ENCODE measurements at places on chromosomes 6 and 20. TPM values are rescaled to one million over a fixed set of nuclear protein-coding genes. Genes with fewer than 3 reads are reported as not detected.

The MKKS gene
- total RNA-seq = 12.1 TPM

The HLA-DOA gene
- 0.70 TPM for total RNA-seq

The EFCAB8 gene
- total RNA-seq = 0.15 TPM

The PCNA gene
- 18.5 TPM for total RNA-seq

The OR2B6 gene
- total RNA-seq = not detected

The ADGRF1 gene
- 0.45 TPM for total RNA-seq

The CST4 gene
- total RNA-seq = not detected

The OSBPL2 gene
- total RNA-seq = 21.1 TPM

The EPPIN gene
- total RNA-seq = not detected

The COL9A1 gene
- not detected for total RNA-seq

The NCOA6 gene
- total RNA-seq = 9.4 TPM

The CRISP3 gene
- total RNA-seq = 0.13 TPM

The OTOR gene
- total RNA-seq = not detected

The PREX1 gene
- total RNA-seq = 5.8 TPM

The TREM1 gene
- total RNA-seq = 0.25 TPM

The TRIM38 gene
- 4.3 TPM for total RNA-seq

The C20orf144 gene
- not detected for total RNA-seq

The CST5 gene
- not detected for total RNA-seq

The NKAIN2 gene
- not detected for total RNA-seq

The ISM1 gene
- 3.1 TPM for total RNA-seq

The DNMT3B gene
- total RNA-seq = 1.6 TPM

The IPCEF1 gene
- total RNA-seq = 0.98 TPM

The BLCAP gene
- 70.4 TPM for total RNA-seq

The CCM2L gene
- 1.5 TPM for total RNA-seq

The CCN6 gene
- not detected for total RNA-seq

The KIF25 gene
- 0.43 TPM for total RNA-seq

The RNF146 gene
- 15.8 TPM for total RNA-seq

The MAS1 gene
- total RNA-seq = not detected

The TRPC4AP gene
- total RNA-seq = 27.6 TPM

The RSPO3 gene
- 1.6 TPM for total RNA-seq

The IMPG1 gene
- total RNA-seq = not detected

The CLIC5 gene
- total RNA-seq = 0.28 TPM

The SLC22A3 gene
- total RNA-seq = 34.5 TPM

The C6orf58 gene
- total RNA-seq = not detected

The VGLL2 gene
- not detected for total RNA-seq

The TREML2 gene
- total RNA-seq = 0.08 TPM

The SULF2 gene
- 110 TPM for total RNA-seq

The BPIFA1 gene
- not detected for total RNA-seq

The STX7 gene
- total RNA-seq = 13.5 TPM

Measured in left lobe of liver (tissue), 2 donors.